ENCODE measurements at places on chromosomes 6 and 20.

GRCh38 chr20:60024245-60024644 is 66.0 kb downstream of the CDH26 start:
- DNase-seq = no peak

DNA sequence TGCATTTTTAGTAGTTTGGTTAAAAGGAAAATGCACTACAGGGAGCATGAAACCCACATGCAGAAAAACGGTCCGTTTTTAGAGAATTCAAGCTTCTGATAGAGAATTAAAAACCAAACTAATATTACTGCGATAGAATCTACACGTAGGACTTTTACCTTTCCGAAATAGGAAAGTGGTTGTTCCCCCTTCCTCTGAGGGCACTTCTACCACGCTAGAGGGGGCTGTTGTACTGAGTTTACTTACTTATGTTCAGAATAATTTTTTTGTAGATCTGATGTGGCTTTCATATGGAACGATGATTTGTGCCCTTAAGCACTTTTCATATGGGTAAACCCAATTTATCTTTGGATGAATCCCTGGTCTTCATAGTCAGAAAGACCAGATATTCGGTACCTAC is 264.3 kb upstream of the PLN start:
- no peak for DNase-seq

DNA sequence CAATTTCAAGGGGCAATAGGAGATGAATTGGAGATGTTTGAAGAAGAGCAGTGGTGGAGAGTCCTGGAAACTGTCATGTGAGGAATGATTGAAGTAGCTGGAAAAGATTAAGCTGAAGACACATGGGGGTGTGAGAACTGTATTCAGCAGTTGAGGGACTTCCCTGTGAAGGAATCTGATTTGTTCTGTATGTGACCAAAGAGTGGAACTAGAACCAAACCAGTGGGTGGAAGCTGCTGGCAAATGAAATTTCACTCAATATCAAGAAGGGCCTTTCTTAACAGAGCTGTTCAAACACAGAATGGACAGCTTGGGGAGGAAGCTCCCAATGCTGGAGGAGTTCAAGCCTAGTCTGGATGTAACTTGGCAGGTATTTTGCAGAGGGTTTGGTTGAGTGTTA is 21.3 kb downstream of the SEC23B start:
- no peak for DNase-seq

- DNase-seq = no peak
These were observed 14.0 kb downstream of the ARHGAP18 start for GRCh38 chr6:129696028-129696418.

GRCh38 chr6:776951-777350 is 84.0 kb upstream of the EXOC2 start:
- no peak for DNase-seq

GRCh38 chr20:458776-459175 is 3.6 kb downstream of the TBC1D20 start:
- no peak for DNase-seq

GRCh38 chr6:5749016-5749650 is 257.6 kb downstream of the NRN1 start:
- no peak for DNase-seq

GRCh38 chr6:163193326-163193725 is 221.2 kb upstream of the QKI start:
- DNase-seq = no peak

DNA sequence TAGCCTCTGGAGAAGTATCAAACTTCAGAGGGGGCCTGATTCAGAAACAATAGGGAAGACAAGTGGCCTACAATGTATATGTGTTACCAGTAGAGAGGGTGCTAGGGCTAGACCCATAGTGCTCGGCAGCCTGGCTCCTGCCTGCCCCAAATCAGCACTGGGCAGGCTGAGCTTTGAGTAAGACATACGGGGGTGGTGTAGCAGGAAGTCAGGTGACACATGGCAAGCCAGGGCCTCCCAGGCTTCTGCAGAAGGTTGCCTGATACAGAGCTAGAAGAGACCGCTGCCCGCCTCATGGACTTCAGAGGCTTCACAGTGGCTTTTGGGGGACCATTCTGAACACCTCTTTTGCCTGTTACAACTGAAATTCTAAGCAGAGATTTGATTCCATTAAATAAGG is 43.4 kb downstream of the RALY start:
- DNase-seq = no peak

DNA sequence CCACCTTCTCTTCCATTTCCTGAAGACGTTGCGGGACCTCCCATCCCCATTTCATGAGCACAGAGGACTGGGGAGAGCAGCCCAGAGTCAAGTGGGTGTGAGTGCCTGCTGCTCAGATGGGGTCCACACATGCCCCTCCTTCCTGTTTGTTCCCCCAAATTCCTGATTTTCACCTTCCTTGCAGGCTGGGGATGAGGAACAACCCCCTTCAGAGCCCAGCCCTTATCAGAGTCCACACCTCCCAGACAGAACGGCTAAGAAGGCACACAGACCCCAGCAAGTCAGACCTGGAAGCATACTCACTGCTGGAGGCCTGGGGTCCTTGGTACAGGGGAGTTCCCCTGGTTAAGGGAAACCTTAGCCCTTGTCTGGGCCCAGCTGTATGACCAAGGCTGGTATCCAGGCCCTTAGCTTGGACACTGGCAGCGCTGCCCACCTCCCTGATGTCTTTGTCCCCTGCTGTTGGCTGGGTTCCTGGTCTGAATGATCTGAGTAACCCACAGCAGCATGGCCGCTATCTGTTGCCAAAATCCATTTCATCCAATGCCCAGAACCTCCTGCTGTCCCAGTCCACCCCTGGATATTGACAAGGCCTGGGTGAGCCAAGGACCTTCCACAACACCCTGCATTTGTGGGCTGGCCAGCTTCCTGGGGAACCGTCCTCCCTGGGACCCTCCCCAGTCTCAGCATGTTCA is 230.9 kb downstream of the SYNDIG1 start:
- DNase-seq = no peak

DNA sequence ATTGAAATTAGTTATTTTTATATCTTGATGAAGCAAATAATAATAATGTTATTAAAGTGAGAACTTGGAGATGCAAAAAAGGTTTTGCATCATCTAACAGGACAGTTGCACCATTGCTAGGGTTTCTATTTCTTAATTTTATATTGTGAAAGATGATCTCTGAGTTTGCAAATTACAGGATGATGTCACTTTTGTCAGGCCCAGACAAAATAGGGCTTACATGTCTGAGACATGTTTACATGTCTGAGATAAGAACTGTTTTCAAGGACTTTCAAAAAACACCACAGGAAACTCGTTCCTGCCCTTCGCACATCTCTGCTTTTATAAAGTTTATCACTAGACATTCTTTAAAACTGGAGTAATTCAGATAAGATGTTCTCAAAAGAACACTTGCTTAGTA is 1075.8 kb upstream of the MANEA start:
- DNase-seq = no peak

DNA sequence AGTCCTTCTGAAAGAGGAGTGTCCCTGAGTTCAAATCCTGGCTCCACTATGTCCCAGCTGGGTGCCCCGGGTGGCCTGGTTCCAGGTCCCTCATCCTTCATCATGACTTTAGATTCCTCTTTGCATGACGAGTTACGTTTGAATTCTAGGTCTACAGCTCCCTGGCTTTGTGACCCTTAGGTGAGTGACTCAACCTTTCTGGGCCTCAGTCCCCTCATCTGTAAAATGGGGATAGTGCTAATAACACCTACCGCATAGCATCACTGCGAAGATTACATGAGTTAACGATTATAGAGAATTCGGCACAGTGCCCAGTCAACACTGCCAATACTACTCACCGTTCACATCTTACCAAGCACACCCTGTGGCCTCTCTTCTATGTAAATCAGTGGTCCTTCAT is 39.4 kb downstream of the RSPO4 start:
- no peak for DNase-seq

DNA sequence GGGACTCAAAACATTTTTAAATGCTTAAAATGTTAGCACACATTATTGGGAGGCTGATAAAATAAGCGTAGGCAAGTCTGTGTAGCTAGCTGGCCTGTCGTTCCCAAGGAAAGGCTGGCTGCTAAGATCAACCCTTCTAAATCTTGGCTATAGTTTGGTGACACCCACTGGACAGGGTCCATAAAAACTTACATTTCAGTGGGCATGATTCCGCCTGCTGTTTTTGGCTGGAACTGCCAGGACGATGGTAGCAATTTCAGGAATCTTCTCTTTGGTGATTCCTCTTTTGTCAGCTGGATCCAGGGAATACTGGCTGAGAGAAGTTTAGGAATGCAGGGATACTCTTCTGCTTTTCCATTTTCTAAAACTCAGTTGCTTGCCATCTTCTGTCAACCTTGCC is 162.2 kb downstream of the NKAIN2 start:
- no peak for DNase-seq

DNA sequence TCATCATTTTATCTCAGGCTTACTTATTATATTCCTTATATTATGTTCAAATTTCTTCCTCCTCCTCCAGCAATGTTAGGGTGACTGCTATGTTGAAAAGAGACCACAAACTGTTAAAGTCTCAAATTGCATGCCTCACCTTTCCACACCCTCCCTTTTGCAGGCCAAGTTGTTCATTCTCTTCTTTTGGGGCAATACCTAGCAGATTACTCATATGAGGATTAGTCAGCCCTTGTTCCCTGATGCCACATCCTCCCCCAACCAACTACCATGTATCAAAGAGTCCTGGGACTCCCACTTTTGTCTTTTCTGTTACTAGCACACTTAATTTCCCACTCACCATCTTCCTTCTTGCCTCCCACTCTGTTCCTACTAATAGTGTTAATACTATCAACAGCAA is 434.7 kb downstream of the BCKDHB start:
- no peak for DNase-seq

- no peak for DNase-seq
These were observed 348.8 kb upstream of the PLCB4 start for GRCh38 chr20:8720089-8720488.

DNA sequence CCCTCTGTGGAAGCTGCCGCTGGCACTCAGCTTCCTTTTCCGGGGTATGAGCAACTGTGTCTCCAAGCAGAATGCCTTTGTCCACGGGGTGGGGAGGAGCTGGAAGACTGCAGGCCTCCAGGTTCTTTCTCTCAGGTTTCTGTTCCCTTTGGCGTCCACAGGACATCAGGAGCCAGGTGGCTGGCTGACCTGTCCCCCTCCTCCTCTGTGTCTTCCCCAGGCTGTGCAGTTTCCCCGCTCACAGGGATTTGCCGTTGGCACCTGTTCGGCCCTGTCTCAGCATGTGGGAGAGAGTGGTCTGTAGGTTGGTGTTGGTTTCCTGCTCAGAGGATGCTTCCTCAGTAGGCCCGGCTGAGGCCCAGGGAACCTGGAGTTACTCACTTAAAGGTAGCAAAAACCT is 43.5 kb downstream of the CDS2 start:
- DNase-seq = no peak

GRCh38 chr6:139547122-139547776 is 172.8 kb upstream of the CITED2 start:
- DNase-seq = no peak

GRCh38 chr6:95973976-95974375 is 41.8 kb upstream of the FUT9 start:
- DNase-seq = no peak

- no peak for DNase-seq
These were observed 77.0 kb upstream of the ESR1 start for GRCh38 chr6:151730496-151730870.

DNA sequence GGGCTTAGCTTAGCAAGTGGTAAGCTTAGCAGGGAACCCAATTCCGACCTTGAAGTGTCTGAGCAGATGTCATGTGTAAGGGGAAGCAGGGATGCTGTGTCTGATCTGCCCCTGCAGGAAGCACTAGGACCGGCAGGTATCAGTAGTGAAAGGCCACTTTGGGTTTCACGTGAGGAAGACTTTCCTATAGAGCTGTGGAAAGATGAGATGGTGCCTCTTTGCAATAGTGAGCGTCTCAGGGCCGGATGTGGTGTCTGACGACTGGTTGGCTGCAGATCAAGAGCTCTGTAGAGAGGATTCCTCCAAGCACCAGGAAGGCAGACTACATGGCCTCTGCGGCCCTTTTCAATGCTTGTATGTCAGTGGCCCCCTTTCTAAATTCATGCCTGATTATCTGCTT is 98.3 kb downstream of the TIAM2 start:
- DNase-seq = no peak

DNA sequence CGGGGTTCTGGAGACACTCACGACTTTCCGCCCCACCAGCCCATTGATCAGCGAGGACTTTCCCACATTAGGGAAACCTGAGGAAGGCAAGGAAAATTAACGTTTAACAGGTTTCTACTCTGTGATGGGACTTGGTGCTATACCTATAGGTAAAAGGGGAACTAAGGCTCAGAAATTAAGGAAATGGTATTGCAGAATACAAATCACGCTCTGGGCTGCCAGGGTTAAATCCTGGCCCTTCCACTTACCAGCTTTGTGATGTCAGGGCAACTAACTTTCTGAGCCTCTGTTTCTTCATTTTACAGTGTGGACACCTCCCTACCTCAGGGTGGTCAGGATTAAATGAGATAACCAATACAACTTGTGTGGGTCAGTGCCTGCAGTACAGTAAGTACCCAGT is 8.8 kb downstream of the GNL1 start:
- DNase-seq = no peak

GRCh38 chr20:43334080-43334479 is 123.6 kb upstream of the SRSF6 start:
- DNase-seq = no peak

DNA sequence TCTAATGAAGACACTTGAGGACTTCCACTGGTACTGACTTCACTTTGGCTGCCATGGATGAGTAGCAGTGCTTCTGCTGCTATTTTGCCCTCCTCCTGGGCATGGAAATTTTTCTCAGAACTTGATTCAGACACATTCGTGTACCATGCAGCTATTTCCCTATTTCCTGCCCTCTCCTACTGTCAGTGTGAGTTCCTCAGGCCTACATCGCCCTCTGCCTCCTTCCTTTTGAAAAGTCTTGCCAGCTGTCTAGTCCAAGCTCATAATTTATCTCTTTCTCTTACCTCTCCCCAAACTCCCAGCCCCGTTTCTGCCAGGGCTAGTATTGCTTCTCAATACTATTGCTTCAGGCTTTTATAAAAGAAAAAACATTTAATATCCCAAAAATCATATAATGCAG is 470.2 kb downstream of the ADGRB3 start:
- DNase-seq = no peak

DNA sequence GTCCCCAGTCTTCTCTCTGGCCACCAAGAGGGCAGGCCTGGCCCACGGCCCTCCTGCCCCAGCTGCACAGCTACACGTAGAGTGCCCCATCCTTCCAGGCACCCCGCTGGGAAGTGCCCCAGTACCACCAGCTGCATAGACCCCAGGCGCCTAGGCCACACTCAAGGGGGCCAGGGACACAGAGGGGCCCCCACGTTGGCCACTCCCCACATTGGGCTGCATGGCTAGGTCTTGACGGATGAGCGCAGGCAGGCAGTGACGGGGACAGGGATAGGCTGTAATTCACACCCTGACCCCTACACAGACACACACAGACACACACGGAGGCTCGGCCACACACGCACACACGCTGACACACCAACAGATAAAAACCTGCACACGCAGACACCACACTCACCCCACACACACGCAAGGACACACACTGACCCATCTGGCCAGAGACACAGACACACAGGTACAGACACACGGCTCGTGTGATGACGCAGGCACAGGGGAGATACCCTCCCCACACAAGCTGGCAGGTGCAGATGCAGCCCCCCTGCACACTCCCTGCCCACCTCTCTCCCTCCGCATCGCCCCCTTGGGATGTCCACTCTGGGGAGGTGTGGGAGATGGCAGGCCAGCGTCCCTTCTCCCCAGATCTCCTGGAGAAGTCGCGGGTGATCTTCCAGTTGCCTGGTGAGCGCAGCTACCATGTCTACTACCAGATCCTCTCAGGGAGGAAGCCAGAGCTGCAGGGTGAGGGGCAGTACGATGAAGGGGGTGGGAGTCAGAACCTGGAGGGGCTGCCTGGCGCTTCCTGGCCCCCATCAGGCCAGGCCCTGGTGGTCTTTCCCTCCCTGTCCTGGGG is 30.0 kb downstream of the MYH7B start:
- no peak for DNase-seq

- DNase-seq = no peak
These were observed 208.8 kb upstream of the PLCB4 start for GRCh38 chr20:8860011-8860495.

All from GM06990 (cell line).